ENCODE measurements at places on chromosomes 1 and 21. TPM values are rescaled to one million over a fixed set of nuclear protein-coding genes. Genes with fewer than 3 reads are reported as not detected.

CDK18 gene
- 2.5 TPM for total RNA-seq

GCSAML gene
- total RNA-seq, result not detected

DIO1 gene
- total RNA-seq, result not detected

TRIM46 gene
- total RNA-seq, result 1.1 TPM

ASAP3 gene
- 37.7 TPM for total RNA-seq

FMO4 gene
- total RNA-seq, result 13.2 TPM

CATSPERE gene
- 0.36 TPM for total RNA-seq

Data from cardiac atrium fibroblast (primary cell).